WTC11 (cell line): ENCODE measurements at places on chromosomes 2 and 18. TPM values are rescaled to one million over a fixed set of nuclear protein-coding genes. Genes with fewer than 3 reads are reported as not detected.

DNA sequence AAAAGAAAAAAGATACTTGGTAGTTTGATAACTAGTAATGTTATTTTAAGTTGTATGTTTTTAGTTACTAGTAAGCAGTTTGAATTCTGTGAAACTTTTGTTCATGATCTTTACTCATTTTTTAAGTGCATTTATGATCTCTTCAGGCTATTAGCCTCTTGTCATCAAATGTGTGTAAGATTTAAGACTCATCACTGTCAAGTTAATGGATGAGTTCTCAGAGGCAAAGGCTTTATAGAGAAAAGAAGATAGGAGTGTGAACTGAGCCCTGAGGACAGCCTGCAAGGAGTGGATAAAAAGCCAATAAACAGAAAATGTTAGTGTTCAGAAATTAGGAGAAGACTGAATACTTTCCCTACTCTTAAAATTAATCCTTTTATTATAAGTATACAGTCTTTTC, 13.5 kb downstream of the NDUFV2 start:
- no peak overlapping the region for H3K4me3 ChIP-seq
- H3K4me1 ChIP-seq, result peaks cover 27% of the 10 kb centered on the region
- no peak for DNase-seq
- H3K27ac ChIP-seq, result peak overlapping the region; percentile 97
- H3K36me3 ChIP-seq, result peaks cover 33% of the 10 kb centered on the region
- no peaks in the 10 kb centered on the region for H3K27me3 ChIP-seq

DNA sequence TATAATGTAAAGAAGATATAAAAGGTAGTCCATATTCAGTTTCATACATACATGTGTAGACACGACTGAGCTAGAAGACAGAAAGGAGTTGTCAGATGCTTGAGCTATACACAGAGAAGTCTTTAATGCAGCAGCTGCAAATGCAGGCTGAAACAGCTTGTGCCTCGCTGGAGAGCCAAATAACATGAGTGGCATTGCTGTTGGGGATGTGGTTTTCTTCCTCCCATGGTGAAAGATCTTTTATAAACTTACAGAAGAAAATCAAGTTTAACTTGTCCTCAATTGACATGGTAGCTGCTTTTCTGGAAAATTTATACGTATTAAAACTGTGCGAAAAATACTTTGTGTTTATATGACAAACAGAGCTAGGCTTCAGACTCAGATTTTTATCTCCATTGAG, 16.4 kb upstream of the IL1R1 start:
- no peak for DNase-seq
- H3K4me1 ChIP-seq, result no peaks in the 10 kb centered on the region
- H3K27ac ChIP-seq, result no peak overlapping the region

GRCh38 chr2:165032559-165032958, 77.2 kb upstream of the SLC38A11 start:
- no peak for DNase-seq
- H3K36me3 ChIP-seq, result no peaks in the 10 kb centered on the region
- H3K4me1 ChIP-seq, result no peaks in the 10 kb centered on the region
- H3K4me3 ChIP-seq, result no peak overlapping the region
- no peaks in the 10 kb centered on the region for H3K27me3 ChIP-seq
- H3K27ac ChIP-seq, result no peak overlapping the region; the same call in 1 of the 2 replicates

DNA sequence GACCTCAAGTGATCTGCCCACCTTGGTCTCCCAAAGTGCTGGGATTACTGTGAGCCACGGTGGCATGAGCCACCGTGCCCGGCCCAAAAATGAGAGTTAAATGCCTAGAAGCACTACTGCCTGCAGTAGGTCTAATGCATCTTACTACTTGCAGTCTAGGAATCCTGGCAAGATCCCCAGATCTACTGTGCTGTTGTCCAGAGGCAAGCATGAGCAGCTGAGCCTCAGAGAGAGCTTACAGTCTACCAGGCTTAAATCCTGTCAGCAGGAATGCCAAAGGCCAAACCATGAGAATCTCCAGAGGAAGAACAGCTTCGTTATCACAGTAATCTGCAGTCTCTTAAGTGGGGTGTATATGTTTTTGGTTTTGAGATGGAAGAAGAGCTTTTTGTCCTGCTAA, 54.4 kb downstream of the XRCC5 start:
- peaks cover 90% of the 10 kb centered on the region for H3K36me3 ChIP-seq
- no peak overlapping the region; the same call in 1 of the 2 replicates for H3K27ac ChIP-seq
- DNase-seq, result no peak
- no peak overlapping the region for H3K4me3 ChIP-seq

DNA sequence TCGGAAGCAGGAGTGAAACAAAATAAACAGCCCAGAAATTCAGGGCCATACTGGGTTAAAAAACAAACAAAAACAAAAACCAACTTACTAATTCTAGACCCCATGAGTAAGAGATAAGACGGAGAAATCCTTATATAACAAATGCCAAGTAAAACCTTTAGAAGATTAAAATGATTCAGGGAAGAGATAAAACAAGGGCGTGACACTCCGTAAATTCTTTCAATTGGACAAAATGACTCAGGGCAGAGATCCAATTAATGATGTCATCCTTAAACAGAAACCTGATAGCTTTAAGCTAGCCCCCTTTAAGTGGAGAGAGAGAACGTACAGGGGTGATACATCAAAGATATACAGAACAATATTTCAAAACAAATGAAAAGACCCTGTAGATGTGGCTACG, 317.4 kb downstream of the NBAS start:
- peaks cover 18% of the 10 kb centered on the region for H3K4me1 ChIP-seq
- no peak for DNase-seq
- no peak overlapping the region for H3K27ac ChIP-seq
- H3K36me3 ChIP-seq, result no peaks in the 10 kb centered on the region

DNA sequence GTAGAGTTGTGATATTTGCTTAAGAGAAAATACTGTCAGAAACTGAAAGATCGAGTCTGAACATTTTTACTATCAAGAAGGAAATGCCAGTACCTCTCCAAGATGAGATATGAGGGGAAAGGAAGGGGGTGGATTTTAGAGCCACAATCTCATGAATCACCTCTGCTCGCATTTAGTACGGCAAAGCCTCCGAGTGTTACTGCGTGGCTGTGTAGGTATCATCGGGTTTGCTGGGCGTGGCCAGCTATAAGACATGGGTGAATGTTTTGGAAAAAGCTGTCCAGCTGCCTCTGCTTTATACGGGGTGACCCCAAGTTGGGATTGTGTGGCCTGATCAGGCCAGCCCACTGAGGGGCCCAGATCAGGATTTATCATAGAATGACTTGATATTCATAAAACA, 826.4 kb downstream of the SOCS6 start:
- peaks cover 3% of the 10 kb centered on the region for H3K27me3 ChIP-seq
- DNase-seq, result no peak
- peaks cover 57% of the 10 kb centered on the region for H3K36me3 ChIP-seq
- H3K27ac ChIP-seq, result no peak overlapping the region
- H3K4me1 ChIP-seq, result no peaks in the 10 kb centered on the region

- no peaks in the 10 kb centered on the region for H3K36me3 ChIP-seq
- no peak overlapping the region for H3K27ac ChIP-seq
- no peaks in the 10 kb centered on the region for H3K27me3 ChIP-seq
Measured at GRCh38 chr2:238105506-238106338, 5.6 kb downstream of the ESPNL start.

DNA sequence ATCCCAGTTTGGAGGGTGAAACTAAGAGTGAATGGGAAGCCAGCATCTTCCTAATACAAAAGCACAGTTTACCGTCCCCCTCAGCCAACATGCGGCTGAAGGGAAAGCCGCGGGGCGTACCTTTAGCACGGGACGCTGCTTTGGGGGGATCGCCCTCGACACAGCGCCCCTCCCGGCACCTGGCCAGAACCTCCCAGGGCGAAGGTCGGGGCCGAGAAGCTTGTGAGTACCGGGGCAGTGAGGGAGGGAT, at the start of gene METTL8:
METTL8 (minus strand) TSS at position 228 of the 250 bp plus-strand sequence. CDS start 41,805 bp downstream, outside the sequence.
- peak within 1 kb of the TSS; percentile 87 for H3K4me3 ChIP-seq
- peak within 1 kb of the TSS; percentile 96 for H3K27ac ChIP-seq
- no peaks in the 10 kb centered on the region for H3K27me3 ChIP-seq

- H3K4me3 ChIP-seq, result no peak overlapping the region
- H3K4me1 ChIP-seq, result no peaks in the 10 kb centered on the region
- no peak overlapping the region for H3K27ac ChIP-seq
- 0 out of 2 replicates have a peak, but pooled peaks cover 2% of the 10 kb centered on the region for H3K27me3 ChIP-seq
- DNase-seq, result no peak
- H3K36me3 ChIP-seq, result no peaks in the 10 kb centered on the region
Measured at GRCh38 chr2:169462896-169463695, 16.2 kb upstream of the BBS5 start.

DNA sequence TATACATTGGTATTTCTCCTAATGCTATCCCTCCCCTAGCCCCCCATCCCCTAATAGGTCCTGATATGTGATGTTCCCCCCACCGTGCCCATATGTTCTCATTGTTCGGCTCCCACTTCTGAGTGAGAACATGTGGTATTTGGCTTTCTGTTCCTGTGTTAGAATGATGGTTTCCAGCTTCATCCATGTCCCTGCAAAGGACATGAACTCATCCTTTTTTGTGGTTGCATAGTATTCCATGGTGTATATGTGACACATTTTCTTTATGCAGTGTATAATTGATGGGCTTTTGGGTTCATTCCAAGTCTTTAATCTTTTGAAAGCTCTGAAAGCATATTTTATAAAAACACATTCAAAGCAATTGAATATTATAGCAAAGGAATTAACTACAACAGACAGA, 1169.4 kb upstream of the ZEB2 start:
- no peak overlapping the region for H3K27ac ChIP-seq
- DNase-seq, result no peak
- no peaks in the 10 kb centered on the region for H3K27me3 ChIP-seq
- H3K36me3 ChIP-seq, result no peaks in the 10 kb centered on the region
- no peak overlapping the region for H3K4me3 ChIP-seq

- peaks cover 2% of the 10 kb centered on the region; the same call in 1 of the 2 replicates for H3K36me3 ChIP-seq
- peak overlapping the region; percentile 30; the same call in 1 of the 2 replicates for H3K27ac ChIP-seq
- DNase-seq, result no peak
- H3K27me3 ChIP-seq, result peaks cover 71% of the 10 kb centered on the region
- H3K4me3 ChIP-seq, result peak overlapping the region; percentile 86
- H3K4me1 ChIP-seq, result peaks cover 30% of the 10 kb centered on the region
Measured at GRCh38 chr2:74548285-74548899, 5.3 kb downstream of the LOXL3 start.

GRCh38 chr18:52546686-52547346, 206.8 kb downstream of the DCC start:
- no peak overlapping the region for H3K27ac ChIP-seq
- no peak for DNase-seq
- no peaks in the 10 kb centered on the region for H3K36me3 ChIP-seq
- H3K4me3 ChIP-seq, result no peak overlapping the region
- no peaks in the 10 kb centered on the region; the same call in 1 of the 2 replicates for H3K4me1 ChIP-seq

GRCh38 chr2:200087451-200087850, 132.1 kb downstream of the MAIP1 start:
- no peak overlapping the region for H3K27ac ChIP-seq
- H3K36me3 ChIP-seq, result no peaks in the 10 kb centered on the region
- no peak for DNase-seq
- H3K27me3 ChIP-seq, result no peaks in the 10 kb centered on the region
- peaks cover 38% of the 10 kb centered on the region for H3K4me1 ChIP-seq

DNA sequence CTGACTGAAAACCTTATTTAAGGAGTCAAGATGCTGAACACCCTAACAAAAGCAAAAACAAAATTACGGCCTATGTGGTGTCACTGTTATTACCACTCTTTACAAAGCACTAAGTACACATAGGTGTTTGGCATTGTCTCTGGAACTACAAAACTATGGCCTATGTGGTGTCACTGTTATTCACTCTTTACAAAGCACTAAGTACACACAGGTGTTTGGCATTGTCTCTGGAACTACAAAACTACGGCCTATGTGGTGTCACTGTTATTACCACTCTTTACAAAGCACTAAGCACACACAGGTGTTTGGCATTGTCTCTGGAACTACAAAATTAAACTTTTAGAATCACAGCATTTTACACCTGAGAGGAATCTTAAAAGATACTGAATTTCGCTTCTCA, 47.4 kb downstream of the SLC35F5 start:
- 0 out of 2 replicates have a peak overlapping the region, but pooled peaks have one; percentile 60 for H3K27ac ChIP-seq
- H3K27me3 ChIP-seq, result no peaks in the 10 kb centered on the region
- no peak for DNase-seq

DNA sequence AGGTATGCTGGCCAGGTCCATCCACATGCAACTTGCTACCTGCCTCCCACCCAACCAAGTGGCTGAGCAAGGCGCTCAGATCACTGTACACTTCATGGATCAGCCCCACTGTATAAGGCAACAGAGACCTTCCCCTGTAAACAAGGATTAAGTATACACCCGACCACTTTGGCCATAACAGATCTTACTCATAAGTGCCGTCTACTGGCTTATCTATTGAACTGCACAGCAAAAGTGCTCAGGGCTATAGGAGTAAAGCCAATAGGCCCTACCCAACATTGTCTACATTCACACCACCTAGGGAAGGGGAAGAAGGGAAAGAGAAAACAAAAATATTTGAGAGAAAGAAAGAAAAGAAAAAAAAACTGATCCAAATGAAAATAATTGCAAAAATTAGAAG, 663.9 kb upstream of the LRRTM1 start:
- H3K4me1 ChIP-seq, result no peaks in the 10 kb centered on the region
- H3K27me3 ChIP-seq, result no peaks in the 10 kb centered on the region
- H3K27ac ChIP-seq, result no peak overlapping the region

GRCh38 chr18:44143072-44143471, 537.6 kb upstream of the SETBP1 start:
- DNase-seq, result no peak
- H3K36me3 ChIP-seq, result no peaks in the 10 kb centered on the region
- H3K4me3 ChIP-seq, result no peak overlapping the region

DNA sequence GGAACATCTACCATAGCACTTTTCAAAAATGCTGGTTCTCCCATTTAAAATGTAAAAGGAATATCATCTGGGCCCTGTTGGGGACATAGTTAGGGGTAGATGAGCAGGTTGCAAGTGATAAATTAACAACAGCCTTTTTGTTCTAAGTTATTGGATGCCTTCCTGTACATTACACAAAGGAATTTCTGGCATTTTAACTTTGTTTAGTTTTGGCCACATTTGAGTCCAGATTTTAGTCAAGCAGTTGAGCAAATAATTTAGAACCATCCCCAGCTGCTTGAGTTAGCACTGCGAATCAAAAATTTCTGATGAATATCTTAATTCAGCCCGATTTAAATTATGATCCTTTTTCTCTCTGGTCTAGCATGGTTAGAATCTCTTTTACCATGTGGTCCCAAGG, 124.4 kb downstream of the TTC27 start:
- H3K36me3 ChIP-seq, result peaks cover 19% of the 10 kb centered on the region
- peaks cover 8% of the 10 kb centered on the region for H3K4me1 ChIP-seq
- H3K4me3 ChIP-seq, result no peak overlapping the region

GRCh38 chr2:54465143-54465542, 9.0 kb downstream of the SPTBN1 start:
- H3K36me3 ChIP-seq, result no peaks in the 10 kb centered on the region
- H3K4me3 ChIP-seq, result no peak overlapping the region
- no peak for DNase-seq

- no peak for DNase-seq
- no peaks in the 10 kb centered on the region for H3K36me3 ChIP-seq
- H3K4me3 ChIP-seq, result no peak overlapping the region
- peak overlapping the region; percentile 4; the same call in 1 of the 2 replicates for H3K27ac ChIP-seq
- H3K4me1 ChIP-seq, result peaks cover 13% of the 10 kb centered on the region
Measured at GRCh38 chr18:48777744-48778116, 173.0 kb downstream of the SMAD7 start.

GRCh38 chr18:42860548-42860947, 254.9 kb downstream of the RIT2 start:
- no peaks in the 10 kb centered on the region for H3K36me3 ChIP-seq
- H3K27ac ChIP-seq, result no peak overlapping the region
- no peaks in the 10 kb centered on the region for H3K27me3 ChIP-seq
- no peaks in the 10 kb centered on the region for H3K4me1 ChIP-seq
- no peak overlapping the region for H3K4me3 ChIP-seq

Gene NHEJ1
- 18.4 to 22.3 TPM (median 21.3 TPM) in 3 replicates for total RNA-seq

Gene IL36A
- not detected in 3 replicates for total RNA-seq

Gene LAMA3
- total RNA-seq, result 0.50 to 0.89 TPM (median 0.83 TPM) in 3 replicates

Gene CD226
- 0.23 to 0.55 TPM (median 0.24 TPM) in 3 replicates for total RNA-seq

Gene FECH
- total RNA-seq, result 16.6 to 21.8 TPM (median 19.6 TPM) in 3 replicates

Gene IL1B
- total RNA-seq, result not detected in 3 replicates

Gene CCDC102B
- 3.1 to 5.1 TPM (median 3.2 TPM) in 3 replicates for total RNA-seq

Gene PLA2R1
- 0.76 to 1.1 TPM (median 0.92 TPM) in 3 replicates for total RNA-seq

Gene HOXD8
- not detected in 3 replicates for total RNA-seq

Gene CAPG
- 117 to 139 TPM (median 131 TPM) in 3 replicates for total RNA-seq
